Esophagus mucosa (tissue), 1 donor: ENCODE measurements at places on chromosomes 4 and X.

GRCh38 chrX:95718746-95719145 lies 965.9 kb upstream of the DIAPH2 start:
- no peak for ATAC-seq

DNA sequence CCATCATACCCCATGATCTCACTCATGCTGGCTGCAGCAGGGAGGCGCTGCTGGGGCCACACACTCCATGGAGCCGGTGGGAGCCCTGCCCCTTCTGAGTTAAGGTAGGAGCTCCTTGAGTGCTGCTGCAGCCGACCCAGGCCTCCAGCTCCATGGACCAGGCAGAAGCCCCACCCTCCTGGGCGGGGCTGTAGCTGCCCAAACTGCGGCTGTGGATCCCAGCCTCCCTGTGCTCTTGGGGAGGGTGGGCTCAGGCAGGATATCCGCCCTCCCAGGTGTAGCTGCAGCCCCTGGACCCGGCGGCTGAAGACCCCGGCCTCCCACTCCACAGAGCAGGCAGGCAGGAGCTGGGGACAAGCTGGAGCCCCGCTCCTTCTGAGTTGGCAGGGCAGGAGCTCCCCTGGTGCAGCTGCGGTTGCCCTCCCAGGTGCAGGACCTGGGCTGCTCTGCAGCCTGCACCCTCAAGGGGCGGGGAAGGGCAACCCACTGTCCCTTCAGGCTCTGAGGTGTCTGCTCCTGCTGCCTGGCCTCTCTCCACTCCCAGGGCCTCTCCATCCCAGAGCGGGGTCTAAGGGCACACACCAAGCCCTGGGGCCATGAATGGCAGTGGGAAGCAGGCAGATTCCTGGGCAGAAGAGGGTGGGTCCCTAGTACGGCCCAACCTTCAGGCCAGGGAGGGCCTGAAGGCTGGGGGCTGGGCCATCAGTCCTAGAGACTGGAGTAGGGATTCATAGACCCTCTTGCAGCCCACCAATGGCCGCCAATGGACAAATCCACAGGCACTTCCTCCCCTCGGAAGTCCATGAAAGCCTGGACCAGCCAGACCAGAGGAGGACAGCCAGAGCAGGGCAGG lies 466.1 kb downstream of the DTHD1 start:
- no peak for ATAC-seq

DNA sequence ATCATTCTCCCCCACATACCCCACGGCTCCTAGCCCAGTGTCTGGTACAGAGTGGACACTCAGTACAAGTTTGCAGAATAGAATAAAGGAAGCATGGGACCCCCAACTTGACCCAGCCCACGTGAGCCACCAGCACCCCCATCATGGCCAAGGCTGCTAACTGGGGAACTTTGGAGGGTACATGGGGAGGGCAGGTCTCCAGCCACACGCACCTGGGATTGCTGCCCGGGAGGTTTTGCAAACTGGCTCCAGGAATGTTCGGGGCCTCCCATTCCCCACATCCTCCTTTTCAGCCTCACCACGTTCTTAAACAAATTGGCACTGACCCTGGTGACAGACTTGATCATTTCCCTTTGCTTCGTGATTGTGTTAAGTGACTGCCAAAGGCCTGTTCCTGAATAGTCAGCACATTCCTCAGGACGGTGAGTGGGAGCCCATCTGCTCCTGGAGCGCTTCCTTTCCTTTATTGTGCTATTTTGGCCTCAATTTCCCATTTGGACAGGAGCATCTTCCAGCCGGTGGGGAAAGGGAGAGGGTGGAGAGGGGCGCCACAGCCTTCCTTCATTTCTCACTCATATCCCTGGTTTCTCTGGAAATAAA lies 18.7 kb upstream of the XPNPEP2 start:
- ATAC-seq = no peak

- ATAC-seq = no peak
Measured at GRCh38 chrX:123060986-123061385, 123.1 kb upstream of the GRIA3 start.

- ATAC-seq = no peak
Measured at GRCh38 chr4:80043541-80043940, 29.5 kb downstream of the ANTXR2 start.

- ATAC-seq = no peak
Measured at GRCh38 chrX:19848110-19848509, 39.3 kb downstream of the SH3KBP1 start.

GRCh38 chr4:3442959-3443749 lies 1.4 kb downstream of the HGFAC start:
- peak; percentile 57 for ATAC-seq

DNA sequence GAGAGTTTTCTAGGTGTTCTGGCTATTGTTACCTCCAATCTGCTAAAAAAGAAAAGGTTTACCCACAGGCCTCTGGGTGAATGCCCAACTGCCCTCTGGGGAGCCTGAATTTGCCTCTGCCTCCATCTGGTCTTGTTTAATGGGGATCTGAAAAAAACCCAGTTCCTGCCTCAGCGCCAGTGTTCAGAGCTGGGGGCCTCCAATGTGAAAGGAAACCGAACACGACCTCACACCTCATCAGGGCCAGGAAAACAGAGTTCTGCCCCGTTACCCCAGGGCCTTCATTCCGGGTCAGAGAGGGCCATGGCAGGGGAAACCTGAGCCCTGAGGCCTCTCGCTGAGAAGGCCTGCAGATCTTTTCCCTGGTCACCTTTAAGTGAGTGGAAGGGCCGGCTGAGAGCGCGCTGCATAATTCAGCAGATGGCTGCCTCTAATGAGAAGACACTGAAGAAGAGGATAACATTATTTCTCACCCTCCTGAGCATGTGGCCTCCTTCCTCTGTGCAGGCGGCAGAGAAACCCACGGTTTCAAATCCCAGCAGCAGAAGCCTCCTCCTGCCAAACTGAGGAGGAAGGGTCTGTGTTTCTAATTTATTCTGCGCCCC lies 6.8 kb downstream of the SEPTIN6 start:
- ATAC-seq = peak; percentile 27

GRCh38 chrX:136549226-136549625 lies 17.2 kb downstream of the VGLL1 start:
- ATAC-seq = no peak

DNA sequence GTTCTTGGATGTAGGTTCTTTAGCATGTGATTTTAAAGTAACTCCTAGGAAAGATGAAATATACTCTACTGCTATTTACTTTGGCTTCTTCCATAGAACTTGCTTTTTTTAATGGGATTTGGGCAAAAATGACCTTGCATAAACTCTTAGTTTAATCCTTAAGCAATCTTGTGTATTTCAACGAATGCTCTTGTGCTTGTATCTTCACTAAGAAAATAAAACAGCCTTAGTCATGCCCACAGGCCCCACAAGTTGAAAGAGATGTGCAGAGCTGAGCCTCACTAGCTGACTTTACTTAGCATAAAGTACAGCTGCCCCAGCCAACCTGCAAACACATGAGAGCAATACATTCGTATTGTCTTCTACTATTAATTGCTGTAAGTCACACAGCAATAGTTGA lies 1609.2 kb downstream of the STIM2 start:
- ATAC-seq = no peak

DNA sequence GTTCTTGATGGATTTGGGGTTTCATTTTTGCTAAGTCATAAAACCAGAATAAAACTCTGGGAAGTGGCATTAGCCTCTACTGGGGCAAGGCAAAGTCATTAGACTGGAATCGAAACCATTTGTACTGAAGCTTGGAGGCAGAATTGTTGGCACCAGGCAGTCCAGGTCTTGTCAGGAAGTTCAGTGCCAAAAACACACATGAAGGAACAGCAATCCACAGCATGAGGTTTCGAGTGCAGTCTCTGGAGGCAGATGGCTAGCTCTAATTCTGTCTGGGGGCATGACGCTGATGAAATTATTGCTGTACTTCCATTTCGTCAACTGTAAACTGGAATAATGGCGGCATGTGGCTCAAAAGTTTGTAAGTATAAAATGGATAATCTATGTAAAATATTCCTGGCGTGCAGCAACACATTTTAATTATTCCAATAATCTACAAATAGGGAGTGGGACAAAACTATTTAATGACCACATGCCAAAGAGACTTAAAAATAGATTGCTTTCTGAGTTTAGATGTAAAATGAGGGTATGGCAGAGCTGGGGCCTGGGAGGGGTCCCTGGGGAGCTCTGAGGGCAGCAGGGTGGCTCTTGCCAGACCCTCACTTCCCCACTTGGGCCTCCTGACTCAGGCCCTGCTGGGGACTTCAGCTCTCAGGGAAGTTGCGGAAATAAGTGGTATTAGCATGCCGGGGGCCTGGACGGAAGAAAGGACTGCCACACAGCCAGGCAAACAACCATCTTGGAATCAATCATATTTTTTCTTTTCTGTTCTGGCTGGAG lies 18.8 kb upstream of the CENPU start:
- ATAC-seq = no peak

- ATAC-seq = no peak
Measured at GRCh38 chrX:132180929-132181328, 38.3 kb downstream of the RAP2C start.

DNA sequence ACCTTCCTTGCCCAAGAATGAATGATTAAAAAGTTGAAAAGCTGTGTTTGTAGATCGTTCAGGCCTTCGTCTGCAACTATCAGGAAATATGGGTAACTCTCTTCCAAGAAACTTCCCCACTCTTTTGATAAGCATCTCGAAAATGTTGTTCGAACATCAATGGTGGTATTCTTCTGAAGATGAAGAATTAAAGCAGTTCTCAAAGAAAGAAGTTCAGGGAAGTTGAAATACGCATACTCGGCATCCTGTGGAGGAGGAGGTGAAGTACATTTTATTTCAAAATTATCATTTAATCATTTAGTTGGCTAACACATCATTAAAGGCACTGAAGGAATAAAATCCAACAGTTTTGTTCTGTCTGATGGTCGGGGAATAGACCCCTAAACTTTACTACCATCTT lies 12.1 kb downstream of the DDX60 start:
- ATAC-seq = no peak

DNA sequence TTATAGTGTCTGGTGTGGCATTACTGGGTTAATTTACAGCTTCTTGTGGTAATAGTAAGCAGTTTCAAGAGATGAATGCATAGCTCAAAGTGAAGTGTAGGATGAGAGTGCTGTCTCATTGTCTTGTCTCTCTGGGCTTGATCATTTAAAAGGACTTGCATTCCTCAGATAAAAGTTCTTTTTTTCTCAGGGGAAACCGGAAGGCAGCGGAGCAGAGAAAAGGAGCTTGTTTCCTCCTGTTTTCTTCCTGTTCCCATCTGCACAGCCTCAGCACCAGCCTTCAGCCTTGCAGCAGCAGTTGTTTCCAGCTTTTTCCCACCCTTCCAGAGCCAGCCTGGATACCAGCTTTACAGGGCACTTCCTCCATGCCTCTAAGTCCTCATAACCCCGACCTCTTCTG lies 61.4 kb upstream of the LGI2 start:
- ATAC-seq = no peak

GRCh38 chr4:116982656-116983055 lies 102.7 kb downstream of the TRAM1L1 start:
- ATAC-seq = no peak

DNA sequence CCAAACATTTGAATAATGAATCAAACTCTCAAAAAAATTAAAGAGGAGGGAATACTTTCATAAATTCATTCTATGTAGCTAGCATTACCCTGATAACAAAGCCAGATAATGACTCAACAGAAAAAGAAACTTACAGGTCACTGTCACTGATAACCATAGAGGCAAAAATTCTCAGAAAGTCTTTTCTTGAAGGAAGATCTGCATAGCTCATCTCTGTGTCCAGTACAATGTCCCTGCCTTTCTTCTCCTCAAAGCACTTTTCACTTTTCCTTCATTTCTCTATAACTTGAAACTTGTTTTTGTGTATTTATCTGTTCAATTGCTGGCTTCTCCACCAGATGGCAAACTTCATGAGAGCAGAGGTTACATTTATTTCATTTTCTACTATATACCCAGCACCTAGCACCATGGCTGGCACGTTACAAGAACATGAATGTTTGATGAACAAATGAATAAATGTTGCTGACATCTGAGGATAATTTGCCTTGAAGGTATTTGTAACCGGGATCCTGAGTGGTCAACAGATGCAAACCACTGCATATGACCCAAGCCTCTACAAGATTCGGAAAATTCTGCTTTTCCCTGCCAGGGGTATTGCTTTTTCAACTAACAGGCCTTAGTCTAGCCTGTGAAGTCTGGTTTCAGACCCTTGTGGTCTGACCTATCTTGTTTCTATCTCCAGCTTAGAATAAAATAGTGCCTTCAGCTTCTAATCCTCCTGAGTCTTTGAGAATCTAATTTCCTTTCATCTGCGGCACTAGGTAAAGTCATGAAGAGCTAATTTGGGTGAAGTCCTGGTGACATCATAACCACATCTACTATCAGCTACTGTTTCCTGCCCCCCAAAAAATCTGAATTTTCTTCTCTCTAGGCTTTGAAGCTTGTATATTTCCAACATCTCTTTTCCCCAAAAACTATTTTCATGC lies 52.5 kb upstream of the ANTXR2 start:
- no peak for ATAC-seq

DNA sequence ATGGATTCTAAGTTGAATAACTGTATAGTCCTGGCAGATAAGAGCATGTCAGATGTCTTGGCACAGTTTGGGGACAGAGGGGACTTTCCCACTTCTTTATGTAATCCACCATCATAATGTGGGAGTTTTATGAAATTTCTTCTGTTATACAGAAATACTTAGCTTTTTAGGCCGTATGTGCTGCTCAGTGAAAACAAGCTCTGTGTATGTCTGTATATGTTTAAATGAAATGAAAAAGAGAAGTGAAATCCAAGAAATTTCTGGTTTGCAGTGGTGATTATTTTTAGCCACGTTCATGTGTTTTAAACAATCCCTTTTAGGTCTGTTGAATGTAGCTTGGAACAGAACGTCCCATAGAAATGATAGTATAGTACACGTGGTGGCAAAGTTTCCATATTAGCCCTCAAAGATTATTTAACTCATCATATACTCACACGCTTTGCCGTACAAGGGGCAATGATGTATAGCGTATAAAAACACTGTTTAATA lies 41.0 kb downstream of the GAB1 start:
- no peak for ATAC-seq
